AG04449 (cell line): ENCODE measurements at places on chromosomes 2 and 18.
A peak's percentile ranks its signal among the peaks of the same experiment; 100 is the strongest.

DNA sequence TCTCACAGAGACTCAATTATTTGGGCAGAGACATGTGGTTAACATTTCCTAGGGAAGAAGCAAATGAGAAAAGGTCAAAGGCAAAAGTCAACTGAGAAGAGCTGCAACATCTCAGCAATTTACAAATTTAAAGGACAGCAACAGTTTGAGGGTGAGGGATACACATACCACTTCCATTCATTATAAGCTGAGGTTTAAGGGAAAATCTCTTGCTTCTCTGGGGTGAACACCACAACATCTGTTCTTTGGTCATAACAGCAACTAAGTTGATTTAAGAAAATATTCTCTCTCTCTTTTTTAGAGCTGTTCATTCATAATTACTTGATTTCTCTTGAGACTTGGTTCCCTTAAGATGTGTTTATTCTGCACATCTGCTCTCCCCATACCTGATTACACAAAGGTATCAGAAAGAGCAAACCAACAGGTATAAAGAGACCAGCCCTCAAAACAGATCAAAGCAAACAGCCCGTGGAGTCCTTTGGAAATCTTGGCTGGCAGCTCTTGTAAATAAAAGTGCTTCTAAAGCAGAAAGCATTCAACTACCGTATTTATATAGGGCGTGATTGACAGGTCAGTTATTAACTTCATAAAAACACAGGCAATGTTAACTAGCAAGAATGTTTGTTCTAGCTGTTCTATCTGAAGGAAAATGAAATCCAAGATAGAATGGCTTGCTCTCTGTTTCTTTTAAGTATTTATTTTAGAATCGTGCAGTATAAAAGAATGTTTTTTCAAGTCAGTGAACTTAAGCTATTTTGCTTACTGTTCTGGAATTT lies 132.8 kb downstream of the THADA start:
- no peak for DNase-seq

- no peak for DNase-seq
Measured at GRCh38 chr2:42951263-42951938, 159.0 kb upstream of the HAAO start.

- DNase-seq: no peak
Measured at GRCh38 chr2:3461801-3462492, 57.4 kb downstream of the ADI1 start.

DNA sequence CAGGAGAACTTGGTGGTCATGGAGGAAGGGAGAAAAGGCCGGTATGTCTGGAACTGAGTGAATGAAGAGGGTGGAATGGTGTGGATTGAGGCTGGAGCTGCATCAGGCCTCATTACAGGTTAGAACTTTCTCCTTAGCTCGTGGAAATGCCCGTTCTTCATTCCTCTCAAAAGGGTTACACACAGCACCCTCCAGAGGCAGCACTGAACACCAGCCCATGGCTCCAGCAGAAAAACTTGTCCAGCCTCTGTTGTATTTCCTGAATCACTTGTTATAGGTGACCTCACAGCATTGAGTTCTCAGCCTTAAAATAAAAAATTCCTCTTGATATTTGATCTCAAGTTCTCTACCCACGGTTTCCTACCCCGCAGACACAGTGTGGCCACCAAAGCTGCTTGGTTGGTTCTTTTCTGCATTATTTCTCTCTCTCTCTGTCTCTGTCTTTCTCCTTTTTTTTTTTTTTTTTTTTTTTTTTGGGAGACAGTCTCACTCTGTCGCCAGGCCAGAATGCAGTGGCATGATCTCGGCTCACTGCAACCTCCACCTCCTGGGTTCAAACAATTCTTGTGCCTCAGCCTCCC lies 89.6 kb downstream of the ITGB1BP1 start:
- peak; percentile 46 for DNase-seq

- no peak for DNase-seq
Measured at GRCh38 chr2:86226636-86227520, 27.6 kb downstream of the MRPL35 start.

GRCh38 chr18:8276406-8276805 lies 332.8 kb upstream of the RAB12 start:
- DNase-seq: no peak

DNA sequence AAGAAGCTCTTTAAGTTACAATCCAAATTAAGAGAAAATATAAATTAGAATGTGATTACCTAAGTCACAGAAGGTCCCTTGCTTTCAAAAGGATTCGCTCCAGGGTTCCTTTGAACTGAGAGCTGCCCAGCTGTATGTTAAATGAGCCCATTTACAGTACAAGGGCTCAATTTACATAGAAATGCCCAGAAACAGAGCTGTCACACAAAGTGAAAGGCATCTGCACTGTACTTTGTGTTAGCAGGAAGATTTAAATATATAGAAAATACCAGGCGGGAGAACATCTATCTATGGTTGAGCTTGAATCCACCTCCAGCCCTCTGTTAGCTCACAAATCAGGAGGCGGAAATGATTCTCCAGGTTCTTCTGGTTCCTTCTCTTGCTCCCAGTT lies 272.9 kb downstream of the PAX3 start:
- no peak for DNase-seq

GRCh38 chr2:66673286-66673685 lies 238.4 kb downstream of the MEIS1 start:
- DNase-seq: no peak

DNA sequence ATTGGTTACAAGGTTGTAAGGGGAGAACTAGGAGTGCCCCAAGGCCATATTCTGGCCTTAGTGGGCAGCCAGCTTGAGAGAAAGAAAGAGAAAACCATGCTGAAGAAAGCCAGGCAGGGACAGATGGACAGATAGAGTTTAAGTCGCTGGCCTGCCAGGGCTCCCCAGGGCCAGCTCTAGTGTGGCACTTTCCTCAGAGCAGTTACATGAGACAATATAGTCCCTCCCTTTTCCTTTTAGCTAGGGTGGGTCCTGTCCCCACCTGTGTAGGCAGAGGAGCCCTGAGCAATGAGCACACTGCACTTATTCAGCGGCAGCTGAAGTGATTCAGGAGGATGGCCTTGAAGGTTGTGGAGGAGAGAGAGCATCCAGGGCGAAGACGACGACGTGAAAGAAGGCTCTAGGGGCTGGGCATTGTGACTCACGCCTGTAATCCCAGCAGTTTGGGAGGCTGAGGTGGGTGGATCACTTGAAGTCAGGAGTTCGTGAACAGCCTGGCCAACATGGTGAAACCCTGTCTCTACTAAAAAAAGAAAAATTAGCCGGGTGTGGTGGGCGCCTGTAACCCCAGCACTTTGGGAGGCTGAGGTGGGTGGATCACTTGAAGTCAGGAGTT lies 152.0 kb upstream of the SLC1A4 start:
- no peak for DNase-seq

- peak; percentile 33 for DNase-seq
Measured at GRCh38 chr2:118249531-118249930, 161.3 kb downstream of the INSIG2 start.

- no peak for DNase-seq
Measured at GRCh38 chr2:181954538-181954883, 31.1 kb upstream of the PPP1R1C start.

DNA sequence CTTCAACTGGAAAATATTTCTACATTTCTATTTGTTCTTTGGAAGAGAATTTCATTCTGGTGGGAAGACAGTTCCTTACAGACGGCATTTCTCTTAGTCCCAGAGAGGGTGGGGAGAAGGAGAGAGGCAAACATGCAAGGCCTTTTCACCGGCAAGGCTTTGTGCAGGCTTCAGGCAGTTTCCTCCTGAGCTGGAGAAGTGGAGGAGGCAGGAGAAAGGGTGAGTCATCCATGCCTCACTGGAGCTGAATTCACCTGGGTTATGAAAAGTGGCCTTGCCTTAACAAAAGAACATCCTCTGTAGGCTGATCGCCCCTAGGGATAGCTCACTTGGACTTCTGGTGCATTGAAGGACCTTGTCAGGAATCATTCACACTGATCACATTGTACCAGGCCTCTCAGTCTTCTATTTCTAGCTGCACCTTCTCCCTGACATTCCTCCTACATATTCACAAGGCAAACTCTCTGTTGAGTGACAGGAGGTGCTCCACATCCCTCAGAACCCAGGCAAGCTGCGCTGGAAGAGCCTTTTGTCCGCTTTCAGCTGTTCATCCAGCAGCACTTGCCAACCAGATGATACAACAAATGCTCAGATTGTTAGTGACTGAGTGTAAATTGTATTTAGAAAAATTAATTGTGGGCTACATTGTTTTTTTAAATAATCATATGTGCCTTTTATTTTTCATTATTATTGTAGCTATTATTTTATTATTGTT lies 796.1 kb downstream of the DCDC2C start:
- no peak for DNase-seq

- no peak for DNase-seq
Measured at GRCh38 chr2:181224866-181225265, 232.3 kb upstream of the ITGA4 start.

GRCh38 chr2:54233832-54234649 lies 22.0 kb downstream of the TSPYL6 start:
- DNase-seq: no peak

- no peak for DNase-seq
Measured at GRCh38 chr2:118012778-118013177, 1.1 kb downstream of the CCDC93 start.

DNA sequence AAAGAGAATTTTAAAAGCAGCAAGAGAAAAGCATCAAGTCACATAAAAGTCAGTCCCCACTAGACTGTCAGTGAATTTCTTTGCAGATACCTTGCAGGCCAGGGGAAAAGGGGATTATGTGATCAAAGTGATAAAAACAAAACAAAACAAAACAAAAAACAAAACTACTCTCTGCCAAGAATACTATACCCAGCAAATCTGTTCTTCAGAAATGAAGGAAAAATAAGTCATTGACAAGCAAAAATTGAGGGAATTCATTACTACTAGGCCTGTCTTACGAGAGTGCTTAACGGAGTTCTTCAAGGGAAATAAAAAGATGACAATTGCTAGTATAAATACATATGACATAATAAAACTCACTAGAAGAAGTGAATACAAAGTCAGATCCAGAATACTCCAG lies 245.5 kb upstream of the CHST9 start:
- no peak for DNase-seq

DNA sequence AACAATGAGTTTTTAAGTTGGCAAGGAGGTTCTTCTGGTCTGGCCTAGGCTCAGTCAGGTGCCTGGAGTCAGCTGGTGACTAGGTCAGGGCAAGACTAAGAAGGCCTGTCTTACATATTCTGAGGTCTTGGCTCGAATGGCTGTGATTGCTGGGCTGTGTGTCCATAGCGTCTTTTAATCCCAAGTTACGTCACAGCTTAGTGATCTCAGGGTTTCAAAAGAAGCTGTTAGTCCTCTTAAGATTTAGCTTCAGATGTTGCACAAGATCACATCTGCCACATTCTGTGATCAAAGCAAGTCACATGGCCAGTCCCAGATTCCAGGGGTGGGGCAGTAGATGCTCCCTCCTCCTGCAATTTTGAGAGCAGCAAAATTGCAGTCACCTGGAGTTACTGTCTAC lies 61.3 kb downstream of the PKP4 start:
- DNase-seq: no peak

DNA sequence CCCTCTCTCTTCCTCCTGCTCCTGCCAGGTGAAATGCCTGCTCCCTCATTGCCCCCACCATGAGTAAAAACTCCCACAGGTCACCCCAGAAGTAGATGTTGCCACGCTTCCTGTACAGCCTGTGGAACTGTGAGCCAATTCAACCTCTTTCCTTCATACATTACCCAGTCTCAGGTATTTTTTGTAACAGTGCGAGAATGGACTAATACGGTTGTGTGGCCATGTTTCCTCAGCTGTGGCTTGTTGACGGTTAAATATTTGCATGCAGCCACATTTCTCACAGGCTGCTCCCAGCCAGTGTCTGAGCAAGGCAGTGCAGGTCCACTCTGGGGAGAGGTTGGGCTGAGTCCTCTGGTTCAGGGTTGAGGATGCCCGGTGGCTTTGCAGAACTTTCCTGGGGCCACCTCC lies 27.8 kb upstream of the COPS8 start:
- DNase-seq: no peak

DNA sequence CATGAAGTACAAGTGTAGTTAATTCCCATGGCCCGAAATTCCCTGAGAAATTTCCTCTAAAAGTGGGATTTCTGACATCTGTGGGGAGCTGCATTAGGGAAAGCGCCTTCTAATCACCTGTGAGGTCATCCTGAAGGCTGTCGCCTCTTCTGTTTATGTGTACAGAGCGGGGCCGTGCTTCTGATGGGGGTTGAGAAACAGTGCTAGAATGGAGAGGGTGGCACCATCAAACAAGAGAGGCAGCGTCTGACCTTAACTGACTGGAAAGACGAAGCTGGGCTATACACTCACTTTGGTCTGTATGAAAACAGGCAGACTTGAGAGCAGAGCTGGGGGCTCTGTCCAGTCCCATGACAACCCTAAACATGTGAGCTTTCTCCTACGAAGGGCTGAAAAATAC lies 44.2 kb upstream of the DNMT3A start:
- DNase-seq: no peak

DNA sequence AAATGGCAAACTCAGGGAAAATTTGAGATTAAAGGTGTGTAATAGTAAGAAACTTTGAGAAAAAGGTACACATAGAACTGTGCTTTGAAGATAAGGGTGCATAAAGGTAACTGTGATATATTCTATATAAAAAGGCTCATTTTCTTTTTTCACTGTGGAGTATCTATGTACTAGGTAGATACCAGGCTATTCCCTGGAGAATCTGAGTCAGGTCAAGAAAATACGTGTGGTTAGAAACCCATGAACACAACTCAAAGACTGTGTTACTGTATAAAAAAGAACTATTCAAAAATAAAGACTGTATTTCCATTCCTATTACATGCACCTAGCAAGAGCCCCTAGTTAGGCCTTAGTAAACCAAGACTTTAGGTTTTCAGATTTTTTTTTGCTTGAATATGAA lies 100.1 kb upstream of the GRB14 start:
- no peak for DNase-seq

GRCh38 chr18:23012249-23012648 lies 79.1 kb downstream of the RBBP8 start:
- DNase-seq: no peak

GRCh38 chr2:223846515-223846914 lies 9.1 kb upstream of the AP1S3 start:
- peak; percentile 67 for DNase-seq

DNA sequence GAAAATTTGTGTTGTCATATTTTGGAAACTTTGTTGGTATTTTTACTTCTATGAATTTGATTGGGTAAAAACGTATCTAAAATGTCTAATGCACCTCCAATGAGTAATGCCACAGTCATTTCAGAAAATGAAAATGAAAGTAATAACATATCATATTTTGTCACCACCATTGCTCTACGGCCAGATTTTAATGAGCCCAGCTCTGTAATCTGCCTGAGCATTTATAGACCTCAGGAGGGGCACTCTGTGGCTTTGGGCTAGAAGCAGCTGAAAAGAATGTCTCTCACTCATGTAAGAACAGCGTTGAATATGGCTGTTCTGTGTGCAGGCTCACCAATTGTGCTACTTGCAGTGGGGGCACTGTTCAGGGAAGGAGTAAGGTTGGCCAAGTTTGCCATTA lies 32.7 kb upstream of the ABCA12 start:
- no peak for DNase-seq

GRCh38 chr2:40242315-40242714 lies 209.6 kb downstream of the SLC8A1 start:
- no peak for DNase-seq

GRCh38 chr2:48203668-48204067 lies 297.4 kb upstream of the FBXO11 start:
- DNase-seq: no peak
